ENCODE measurements at places on chromosomes 12 and 14.

DNA sequence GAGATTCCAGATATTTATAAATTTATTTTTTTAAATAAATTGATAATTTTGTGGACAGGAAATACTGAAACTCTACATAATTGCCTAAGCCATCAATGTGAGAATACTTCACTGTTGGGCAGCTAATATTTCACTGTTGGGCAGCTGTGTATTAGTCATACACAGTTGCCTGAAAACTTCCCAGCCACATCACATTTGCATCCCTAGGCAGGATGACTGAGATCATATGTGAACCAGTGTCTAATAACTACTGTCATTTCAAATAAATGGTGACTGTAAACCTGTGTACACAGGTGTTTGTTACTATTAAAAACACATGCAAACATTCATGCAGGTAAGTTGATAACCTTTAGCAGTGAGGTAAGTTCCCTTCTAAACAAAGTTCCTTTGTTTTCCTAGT, 43.9 kb downstream of the TMTC3 start:
- no peak overlapping the region for H3K4me3 ChIP-seq
- no peak for DNase-seq
- H3K4me1 ChIP-seq = no peaks in the 10 kb centered on the region
- H3K36me3 ChIP-seq = peaks cover 3% of the 10 kb centered on the region

- H3K27me3 ChIP-seq = peaks cover 7% of the 10 kb centered on the region
- H3K4me3 ChIP-seq = no peak overlapping the region
- no peak for DNase-seq
- H3K4me1 ChIP-seq = peaks cover 1% of the 10 kb centered on the region
- peak overlapping the region; percentile 68 for H3K27ac ChIP-seq
Observed at GRCh38 chr14:101535701-101536207, 25.5 kb upstream of the DIO3 start.

DNA sequence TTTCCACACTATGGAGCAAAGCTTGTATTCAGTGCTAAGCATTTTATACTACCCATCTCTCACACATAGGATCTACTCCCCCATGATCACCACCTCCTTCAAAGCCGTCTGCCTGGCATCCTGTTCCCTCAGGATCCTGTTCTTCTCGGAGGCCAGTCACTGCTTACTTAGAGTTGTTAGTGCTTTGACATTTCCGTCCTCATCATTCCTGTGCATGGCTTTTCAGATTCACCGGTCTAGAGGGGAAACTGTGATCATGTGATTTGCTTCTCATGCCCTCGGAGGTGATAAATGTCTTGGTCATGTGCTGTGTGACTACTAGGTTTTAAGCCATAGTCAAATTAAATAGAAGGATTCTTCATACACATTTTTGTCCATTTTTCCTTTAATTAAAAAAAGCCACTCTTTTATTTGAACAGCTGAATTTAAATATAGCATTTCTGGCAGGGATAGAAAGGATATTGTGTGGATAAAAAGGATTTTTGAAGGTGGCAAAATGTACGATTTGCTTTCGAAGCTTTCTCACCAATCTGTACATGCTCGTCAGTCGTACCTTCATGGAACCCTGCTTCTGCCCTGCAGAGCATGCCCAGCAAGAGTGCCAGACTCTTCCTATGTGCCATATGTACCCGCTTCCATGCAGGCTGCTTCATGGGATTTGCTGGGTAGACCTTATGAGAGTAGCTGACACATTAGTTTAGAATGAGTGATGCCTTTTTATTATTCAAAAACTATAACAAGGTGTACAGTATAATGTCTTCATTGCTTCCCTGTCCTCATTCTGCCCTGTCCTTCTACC, 53.3 kb downstream of the BMAL2 start:
- no peaks in the 10 kb centered on the region for H3K27me3 ChIP-seq
- no peak for DNase-seq
- H3K27ac ChIP-seq = no peak overlapping the region
- no peak overlapping the region for H3K4me3 ChIP-seq
- peaks cover 2% of the 10 kb centered on the region for H3K4me1 ChIP-seq
- peaks cover 13% of the 10 kb centered on the region for H3K36me3 ChIP-seq

- H3K27me3 ChIP-seq = no peaks in the 10 kb centered on the region
- H3K27ac ChIP-seq = no peak overlapping the region
Observed at GRCh38 chr14:103656031-103656755, 27.2 kb downstream of the KLC1 start.

DNA sequence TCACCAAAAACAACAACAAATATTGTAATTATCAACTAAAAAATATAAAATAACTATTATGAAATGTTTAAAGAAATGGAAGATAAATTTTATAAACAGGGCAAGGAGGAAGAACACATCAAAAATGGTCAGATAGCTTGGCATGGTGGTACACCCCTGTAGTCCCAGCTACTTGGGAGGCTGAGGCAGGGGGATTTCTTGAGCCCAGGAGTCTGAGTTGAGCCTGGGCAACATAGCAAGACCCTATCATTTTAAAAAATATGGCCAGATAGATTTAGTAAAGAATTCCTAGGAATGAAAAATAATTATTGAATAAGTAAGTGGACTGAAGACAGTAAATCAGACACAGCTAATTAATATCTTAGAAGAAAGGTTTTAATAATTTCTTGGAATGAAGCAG, 32.6 kb downstream of the ITPR2 start:
- H3K36me3 ChIP-seq = peaks cover 6% of the 10 kb centered on the region
- H3K4me1 ChIP-seq = peaks cover 3% of the 10 kb centered on the region
- no peak for DNase-seq
- H3K27ac ChIP-seq = no peak overlapping the region
- no peak overlapping the region for H3K4me3 ChIP-seq

DNA sequence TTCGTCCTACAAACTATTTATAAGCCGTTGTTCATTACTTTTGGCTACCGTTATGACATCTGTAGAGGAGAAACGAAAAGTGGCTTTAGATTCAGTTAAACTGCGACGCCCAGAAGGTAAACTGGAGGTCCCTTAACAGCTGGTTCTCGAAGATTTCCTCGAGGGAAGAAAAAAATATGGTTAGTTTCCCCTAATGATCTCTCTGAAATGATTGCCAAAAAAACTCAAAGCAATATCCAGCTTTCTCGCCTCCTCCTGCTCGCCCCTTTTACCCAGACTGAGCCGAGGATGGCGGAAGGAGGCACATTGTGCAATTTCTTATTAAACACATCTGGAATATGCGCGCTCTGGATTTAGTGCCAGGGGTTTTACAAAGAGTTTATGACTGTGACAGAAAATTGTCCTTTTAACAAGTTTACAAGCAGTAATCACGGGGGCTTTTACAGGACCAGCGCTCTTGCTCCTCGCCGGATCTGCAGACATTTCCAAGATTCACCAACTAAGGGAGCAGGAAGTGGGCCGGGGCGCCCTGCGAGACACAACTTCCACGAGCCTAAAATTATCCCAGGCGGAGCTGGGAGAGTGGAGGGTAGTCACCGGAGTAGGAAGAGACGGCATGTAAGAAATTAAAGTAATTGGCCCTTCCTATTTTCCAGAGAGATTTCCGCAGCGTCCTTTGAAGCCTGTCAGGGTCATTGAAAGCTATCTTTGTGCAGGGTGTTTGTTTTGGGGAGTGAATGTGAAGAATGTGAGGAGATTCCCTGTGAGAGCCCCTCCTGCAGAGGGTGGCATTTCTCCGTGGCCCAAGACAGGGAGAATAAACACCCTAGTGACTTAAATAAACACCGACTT, 5.6 kb downstream of the SIX1 start:
- peaks cover 93% of the 10 kb centered on the region for H3K27me3 ChIP-seq
- no peak overlapping the region for H3K27ac ChIP-seq
- no peak overlapping the region for H3K4me3 ChIP-seq
- H3K4me1 ChIP-seq = peaks cover 16% of the 10 kb centered on the region

DNA sequence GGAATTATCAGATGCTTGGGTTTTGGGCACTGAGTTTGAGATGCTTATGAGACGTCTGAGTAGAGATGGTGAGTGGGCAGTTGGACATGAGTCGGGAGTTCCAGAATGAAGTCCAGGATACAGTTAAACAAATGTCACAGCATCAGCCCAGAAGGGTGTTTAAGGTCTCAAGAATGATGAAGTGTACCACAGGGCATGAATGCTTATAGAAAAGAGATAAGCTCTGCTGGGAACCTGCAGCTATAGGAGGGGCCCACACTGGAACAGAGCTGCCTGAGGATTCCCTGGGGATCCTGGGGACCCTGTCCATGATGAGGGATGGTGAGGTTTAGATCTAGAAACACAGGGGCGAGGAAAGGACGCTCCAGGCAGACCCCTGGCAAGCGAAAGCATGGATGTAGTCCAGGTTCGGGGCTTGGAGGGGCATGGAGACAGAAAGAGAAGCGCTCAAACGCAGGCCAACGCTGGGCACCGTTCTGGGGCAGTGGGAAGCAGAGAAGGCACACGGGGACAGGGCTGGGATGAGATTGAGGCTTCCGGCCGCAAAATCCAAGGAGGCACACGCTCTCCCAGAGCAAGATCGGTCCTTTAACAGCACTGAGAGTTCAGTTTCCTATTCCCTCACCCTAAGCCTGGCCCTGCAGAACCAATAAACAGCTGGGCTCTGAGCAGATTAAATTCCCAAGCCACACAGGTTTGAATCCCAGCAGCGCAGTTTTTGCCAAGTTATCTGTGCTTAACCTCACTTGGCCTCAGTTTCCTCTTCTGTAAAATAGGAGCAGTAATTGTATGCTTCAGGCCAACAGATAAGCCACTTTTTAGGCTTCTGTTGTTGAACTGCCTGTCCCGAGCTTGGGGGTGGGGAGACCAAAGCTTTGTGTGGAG, 52.9 kb downstream of the EID3 start:
- H3K27me3 ChIP-seq = no peaks in the 10 kb centered on the region
- peaks cover 10% of the 10 kb centered on the region for H3K36me3 ChIP-seq
- peaks cover 5% of the 10 kb centered on the region for H3K4me1 ChIP-seq
- no peak overlapping the region for H3K27ac ChIP-seq

DNA sequence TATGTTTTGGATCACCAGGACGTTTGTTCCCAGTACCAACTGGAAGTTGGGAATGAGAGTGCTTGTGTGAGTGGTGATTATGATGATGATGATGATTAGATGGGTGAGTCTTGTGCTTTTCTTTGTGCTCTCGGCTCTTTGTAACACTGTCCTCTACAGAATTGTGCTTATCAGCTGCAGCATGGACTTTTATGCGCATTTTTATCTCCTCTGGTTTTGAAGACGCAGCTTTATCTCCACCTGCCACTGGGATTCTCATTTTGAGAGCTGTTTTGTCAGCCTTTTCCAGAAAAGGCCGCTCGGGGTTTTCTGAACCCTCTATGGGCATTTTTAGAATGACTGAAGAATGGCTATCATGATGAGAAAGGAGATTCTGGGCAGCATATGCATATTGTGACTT, 11.5 kb upstream of the KANSL2 start:
- H3K27ac ChIP-seq = no peak overlapping the region
- peaks cover 64% of the 10 kb centered on the region for H3K36me3 ChIP-seq
- no peak for DNase-seq
- no peaks in the 10 kb centered on the region for H3K27me3 ChIP-seq
- H3K4me1 ChIP-seq = peaks cover 10% of the 10 kb centered on the region
- no peak overlapping the region for H3K4me3 ChIP-seq

GRCh38 chr14:32808644-32809043, 130.0 kb upstream of the NPAS3 start:
- H3K27ac ChIP-seq = no peak overlapping the region
- H3K27me3 ChIP-seq = no peaks in the 10 kb centered on the region
- H3K4me1 ChIP-seq = no peaks in the 10 kb centered on the region
- DNase-seq = no peak

DNA sequence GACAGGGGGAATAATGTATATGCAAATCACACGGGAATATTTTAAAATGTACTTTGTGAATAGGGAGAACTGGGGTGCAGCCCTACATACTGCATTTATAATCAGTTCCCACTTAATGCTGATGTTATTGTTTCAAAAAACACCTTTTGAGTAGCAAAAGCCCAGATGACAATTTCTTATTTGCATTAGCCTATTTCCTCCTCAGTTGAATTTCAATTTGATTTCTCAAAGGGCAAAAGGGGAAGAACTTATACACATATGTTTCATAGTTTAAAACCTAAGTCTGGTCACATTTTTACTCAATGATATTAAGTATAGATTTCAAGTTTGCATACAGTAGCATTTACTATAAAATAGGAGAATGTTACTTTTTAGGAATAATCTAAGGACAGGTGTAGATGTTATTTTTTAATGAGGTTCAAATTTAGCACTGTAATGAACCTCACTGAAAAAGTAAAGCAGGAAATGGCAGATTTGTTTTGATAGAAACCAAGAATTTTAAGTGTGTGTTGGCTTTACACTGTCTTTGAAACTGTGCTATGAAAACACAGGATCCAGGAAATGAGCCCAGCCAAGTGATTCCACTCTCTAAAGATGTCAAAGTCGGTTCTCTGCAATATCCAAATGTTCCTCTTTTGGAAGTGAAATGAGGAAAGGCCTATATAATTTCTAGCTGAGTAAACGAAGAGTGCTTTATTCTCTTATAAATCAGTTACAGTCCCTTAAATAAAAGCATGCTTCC, 367.4 kb downstream of the BTG1 start:
- no peak for DNase-seq
- peaks cover 3% of the 10 kb centered on the region for H3K27me3 ChIP-seq
- no peaks in the 10 kb centered on the region for H3K36me3 ChIP-seq
- peak overlapping the region; percentile 81 for H3K4me3 ChIP-seq
- peaks cover 26% of the 10 kb centered on the region for H3K4me1 ChIP-seq

- peaks cover 68% of the 10 kb centered on the region for H3K27me3 ChIP-seq
- no peaks in the 10 kb centered on the region for H3K36me3 ChIP-seq
- peaks cover 14% of the 10 kb centered on the region for H3K4me1 ChIP-seq
- H3K27ac ChIP-seq = no peak within 1 kb of the TSS
Observed at GRCh38 chr14:70188659-70189455, at the start of gene SLC8A3. Gene SLC8A3 (minus strand): TSS chr14:70188951. CDS start chr14:70168422, 20,529 bp downstream.

- no peak overlapping the region for H3K4me3 ChIP-seq
- no peaks in the 10 kb centered on the region for H3K36me3 ChIP-seq
- peak; percentile 6 for DNase-seq
- no peak overlapping the region for H3K27ac ChIP-seq
- no peaks in the 10 kb centered on the region for H3K27me3 ChIP-seq
- H3K4me1 ChIP-seq = no peaks in the 10 kb centered on the region
Observed at GRCh38 chr14:87615822-87616679, 376.9 kb downstream of the GALC start.

DNA sequence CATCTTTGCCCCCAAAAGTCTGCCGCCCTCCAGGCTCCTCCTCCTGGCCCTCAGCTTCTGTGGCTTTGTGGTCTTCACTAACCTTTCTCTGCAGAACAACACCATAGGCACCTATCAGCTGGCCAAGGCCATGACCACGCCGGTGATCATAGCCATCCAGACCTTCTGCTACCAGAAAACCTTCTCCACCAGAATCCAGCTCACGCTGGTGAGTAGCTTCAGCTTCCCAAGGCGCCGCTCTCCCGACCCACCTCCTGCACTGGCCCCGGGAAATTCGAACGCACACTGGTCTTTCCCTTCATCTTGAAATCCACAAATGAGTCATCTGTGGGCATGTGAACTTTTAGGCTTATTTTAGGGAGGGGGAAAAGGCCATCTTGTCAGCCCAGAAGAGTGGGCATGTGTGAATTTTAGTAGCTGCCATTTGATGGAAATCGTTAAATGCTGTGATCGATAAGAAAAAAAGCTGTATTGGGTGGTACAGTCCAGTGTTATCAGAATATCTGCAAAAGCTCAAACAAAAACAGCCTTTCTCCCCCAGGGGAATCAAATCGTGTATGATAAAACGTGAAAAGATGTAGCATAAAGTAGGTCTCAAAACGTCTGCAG, 700 bp downstream of the SLC35E3 start:
- peak; percentile 48 for DNase-seq
- H3K27ac ChIP-seq = peak overlapping the region; percentile 92
- peaks cover 24% of the 10 kb centered on the region for H3K36me3 ChIP-seq
- no peaks in the 10 kb centered on the region for H3K27me3 ChIP-seq
